ENCODE measurements at places on chromosomes 7 and 10.

GRCh38 chr10:77252380-77253146 is 385.0 kb downstream of the KCNMA1 start:
- DNase-seq: no peak

- no peak for DNase-seq
These were observed 45.5 kb upstream of the ANAPC16 start for GRCh38 chr10:72170263-72170662.

- no peak for DNase-seq
These were observed 22.3 kb downstream of the CAPZA2 start for GRCh38 chr7:116884691-116885090.

GRCh38 chr10:69839696-69840345 is 38.1 kb downstream of the COL13A1 start:
- DNase-seq: peak; percentile 15

DNA sequence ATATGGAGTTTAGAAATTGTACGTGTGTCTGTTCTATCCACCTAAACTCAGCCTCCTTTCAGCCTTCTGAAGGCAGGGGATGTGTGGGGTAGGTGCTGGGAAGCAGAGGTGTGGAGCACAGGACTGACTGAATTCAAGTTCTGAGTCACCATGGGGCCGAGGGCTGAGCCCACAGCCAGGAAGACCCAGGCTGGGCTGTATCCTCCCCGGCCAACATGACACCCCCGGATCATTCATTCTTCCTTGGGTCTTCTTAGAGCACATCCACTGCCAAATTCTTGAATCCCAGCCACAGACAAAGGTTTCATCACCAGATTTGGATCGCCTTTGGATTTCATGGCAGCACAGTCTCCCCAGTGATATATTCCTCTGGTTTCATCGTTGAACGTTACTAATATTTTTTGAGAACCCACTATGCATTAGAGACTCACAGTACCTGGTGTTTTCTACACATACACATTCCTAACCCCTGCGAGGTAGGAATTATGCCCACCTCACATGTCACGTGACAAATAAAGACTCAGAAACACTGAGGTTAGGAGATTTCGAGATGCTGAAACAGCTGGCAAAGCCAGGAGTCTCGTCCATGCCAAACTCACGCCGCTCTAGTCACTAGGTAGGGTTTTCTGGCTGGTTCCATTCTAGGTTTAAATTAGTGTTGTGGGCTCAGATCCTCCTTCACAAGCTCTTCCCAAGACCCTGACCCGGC is 26.9 kb downstream of the CCDC3 start:
- no peak for DNase-seq

GRCh38 chr7:139618482-139619366 is 95.2 kb downstream of the CLEC2L start:
- DNase-seq: no peak
